Stimulated activated CD8-positive, alpha-beta memory T cell treated with anti-CD3 and anti-CD28 coated beads, Interleukin-7, amount 100 ng/mL, for 1 hour (primary cell): ENCODE measurements at places on chromosomes 16 and 17.

DNA sequence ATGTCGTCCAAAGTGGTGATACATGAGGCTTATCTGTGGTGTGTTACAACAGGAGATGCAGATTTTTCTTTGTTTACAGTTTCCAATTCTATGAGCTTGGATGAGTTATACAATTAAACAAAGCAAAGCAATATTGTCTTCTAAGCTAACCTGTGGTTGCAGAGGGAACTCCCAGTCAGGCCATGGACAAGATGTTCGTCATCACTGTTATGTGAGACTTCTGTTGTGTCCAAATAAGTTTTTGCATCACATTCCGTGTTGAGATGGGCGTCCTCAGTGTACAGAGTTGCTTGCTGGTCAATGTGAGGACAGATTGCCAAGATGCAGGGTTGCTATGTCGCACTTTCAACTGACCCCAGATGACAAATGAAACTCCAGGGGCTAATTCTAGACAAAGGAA is 189.3 kb downstream of the IRF8 start:
- no peak for DNase-seq

DNA sequence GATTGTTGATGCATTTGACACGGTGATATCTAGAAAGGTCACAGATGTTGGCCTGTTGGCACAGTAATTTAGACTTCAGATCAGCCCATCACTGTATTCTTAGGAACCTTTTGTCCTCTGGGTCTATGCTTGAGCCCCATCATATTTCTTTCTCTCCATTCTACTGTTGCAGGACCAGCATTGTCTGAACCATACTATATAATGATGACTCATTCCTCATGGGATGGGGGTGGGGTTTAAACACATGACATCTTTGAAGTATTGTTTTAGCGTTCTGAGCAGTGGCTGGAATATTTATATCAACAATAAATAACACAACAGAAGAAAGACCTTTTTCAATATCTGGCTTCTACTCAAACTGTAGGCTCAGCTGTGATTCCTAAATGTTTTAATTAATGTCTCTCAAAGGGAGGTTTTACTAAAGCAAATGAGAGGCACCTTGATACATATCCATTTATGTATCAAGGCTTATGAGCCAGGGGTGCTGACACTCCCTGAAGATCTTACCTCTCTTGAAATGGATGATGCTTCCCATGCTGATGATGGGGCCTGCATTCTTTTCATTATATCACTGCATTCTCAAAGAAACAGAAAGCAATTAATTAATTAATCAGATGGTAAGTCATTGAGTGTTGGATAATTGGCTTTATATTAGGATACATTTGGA is 379.0 kb upstream of the GOT2 start:
- DNase-seq, result no peak

DNA sequence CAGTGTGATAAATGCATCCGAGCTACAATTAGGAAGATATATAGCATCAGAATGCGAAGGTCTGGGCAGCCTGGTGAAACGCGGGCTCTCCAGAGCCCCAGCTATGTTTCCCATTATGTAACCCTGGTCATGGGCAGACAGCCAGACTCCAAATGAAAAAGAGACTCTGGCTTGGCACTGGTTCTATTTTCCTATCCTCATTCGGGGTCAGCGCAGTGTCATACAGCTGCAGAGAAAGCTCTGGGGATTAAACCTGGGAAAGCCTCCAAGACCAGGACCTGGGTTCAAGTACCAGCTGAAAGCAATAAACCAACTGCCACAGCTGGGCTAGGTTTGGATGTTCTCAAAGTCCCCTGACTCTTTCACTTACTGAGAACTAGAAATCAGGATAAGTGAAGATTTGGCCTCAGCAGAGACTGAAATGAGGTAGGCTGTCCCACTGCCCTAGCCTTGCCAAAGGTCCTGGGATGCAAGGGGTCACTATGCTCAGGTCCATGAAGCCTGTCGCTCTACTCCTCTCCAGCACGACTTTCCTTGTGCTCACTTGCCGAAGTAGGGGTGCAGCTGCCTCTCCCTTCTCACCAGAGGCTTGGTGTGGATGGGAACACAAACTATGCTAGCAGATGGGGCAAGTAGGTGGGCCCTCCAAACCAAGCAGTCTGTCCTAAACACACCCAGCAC is 123.8 kb downstream of the SMG6 start:
- no peak for DNase-seq

GRCh38 chr16:11896486-11897176 is 19.1 kb downstream of the GSPT1 start:
- no peak for DNase-seq

DNA sequence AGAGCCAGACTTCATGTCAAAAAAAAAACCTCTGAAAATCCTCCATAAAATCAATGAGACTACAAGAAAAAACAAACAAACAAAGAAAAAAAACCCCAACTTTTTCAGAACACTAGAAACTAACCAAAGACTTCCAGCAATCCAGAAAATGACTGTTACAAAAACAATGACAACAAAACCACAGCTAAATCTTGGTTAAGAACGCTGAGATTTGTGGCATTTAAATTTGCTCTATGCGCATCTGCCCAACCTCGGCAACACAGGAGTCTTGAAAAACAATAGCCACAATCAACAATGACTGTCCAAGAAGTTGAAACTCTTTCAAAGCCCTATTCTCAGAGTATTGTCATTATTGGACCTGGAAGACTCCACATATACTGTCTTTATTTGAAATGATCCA is 402.4 kb downstream of the ZFHX3 start:
- no peak for DNase-seq

DNA sequence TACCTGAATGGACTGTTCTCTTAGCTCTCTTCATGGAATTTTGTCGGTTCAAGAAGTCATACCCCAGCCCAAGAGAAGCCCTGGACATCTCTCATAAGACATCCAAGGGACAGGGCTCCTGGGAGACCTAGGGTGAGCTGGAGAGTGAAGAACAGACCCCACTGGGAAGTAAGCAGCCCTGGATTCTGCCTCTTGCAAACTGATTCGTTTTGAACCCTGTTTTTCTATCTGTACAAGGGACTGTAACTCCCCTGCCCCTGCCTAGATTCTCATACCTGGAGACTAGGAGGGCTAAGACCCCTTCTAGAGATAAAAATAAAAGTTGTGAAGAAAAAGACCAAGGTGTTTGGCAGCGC is 449 bp downstream of the CCL3L1 start:
- DNase-seq, result no peak

DNA sequence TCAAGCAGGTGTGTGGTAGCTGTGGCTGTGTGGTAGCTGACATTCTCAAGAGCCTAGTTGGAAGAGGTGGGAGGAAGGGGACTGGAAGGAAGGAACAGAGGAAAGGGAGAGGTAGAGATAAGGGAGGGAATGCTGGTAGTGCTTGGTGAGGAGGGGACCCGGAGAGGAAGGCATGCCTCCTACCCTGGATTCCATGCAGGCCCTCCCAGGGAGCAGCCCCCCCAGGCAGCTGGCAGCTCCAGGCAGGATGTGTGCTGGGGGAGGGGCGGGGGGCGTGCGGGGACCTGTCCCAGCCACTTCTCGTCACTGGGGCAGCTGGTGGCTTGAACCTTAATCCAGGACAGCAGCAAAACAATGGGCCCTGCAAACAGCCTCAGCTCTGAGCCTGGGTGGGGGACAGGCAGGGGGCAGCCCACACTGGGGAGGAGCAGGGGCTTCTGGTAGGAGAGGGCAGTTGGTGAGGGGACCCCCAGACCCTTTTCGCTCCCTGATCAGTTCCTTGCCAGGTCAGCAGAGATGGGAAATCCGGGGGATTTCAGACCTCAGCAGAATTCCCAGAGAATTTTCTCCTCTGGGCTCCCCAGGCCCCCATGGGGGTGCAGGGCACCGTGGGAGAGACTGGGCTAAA is 27.1 kb downstream of the ARHGAP23 start:
- DNase-seq, result no peak

- no peak for DNase-seq
Observed at GRCh38 chr17:35725802-35726126, 5.7 kb upstream of the RASL10B start.

GRCh38 chr16:1602285-1602684 is 9.6 kb downstream of the IFT140 start:
- DNase-seq, result no peak

- no peak for DNase-seq
Observed at GRCh38 chr16:67645397-67646121, 615 bp downstream of the CARMIL2 start.

DNA sequence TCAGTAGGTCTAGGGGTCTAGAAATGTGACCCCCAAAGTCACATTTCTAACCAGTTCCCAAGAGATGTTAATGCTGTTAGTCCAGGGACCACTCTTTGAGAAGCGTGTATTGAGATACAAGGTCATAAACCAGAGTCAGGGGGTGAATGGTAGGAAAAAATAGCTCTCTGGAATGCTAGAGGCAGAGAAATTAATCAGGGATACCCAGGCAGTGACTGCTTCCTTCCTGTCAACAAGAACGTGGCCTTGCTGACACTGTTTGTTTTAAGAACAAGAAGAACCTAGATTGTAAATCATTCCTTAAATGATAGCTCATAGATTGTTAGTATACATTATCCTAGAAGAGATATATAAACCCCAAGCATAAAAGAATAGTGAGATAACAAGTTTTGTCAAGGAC is 43.8 kb downstream of the PITPNM3 start:
- no peak for DNase-seq

GRCh38 chr16:75957870-75958269 is 231.6 kb upstream of the CPHXL start:
- no peak for DNase-seq

DNA sequence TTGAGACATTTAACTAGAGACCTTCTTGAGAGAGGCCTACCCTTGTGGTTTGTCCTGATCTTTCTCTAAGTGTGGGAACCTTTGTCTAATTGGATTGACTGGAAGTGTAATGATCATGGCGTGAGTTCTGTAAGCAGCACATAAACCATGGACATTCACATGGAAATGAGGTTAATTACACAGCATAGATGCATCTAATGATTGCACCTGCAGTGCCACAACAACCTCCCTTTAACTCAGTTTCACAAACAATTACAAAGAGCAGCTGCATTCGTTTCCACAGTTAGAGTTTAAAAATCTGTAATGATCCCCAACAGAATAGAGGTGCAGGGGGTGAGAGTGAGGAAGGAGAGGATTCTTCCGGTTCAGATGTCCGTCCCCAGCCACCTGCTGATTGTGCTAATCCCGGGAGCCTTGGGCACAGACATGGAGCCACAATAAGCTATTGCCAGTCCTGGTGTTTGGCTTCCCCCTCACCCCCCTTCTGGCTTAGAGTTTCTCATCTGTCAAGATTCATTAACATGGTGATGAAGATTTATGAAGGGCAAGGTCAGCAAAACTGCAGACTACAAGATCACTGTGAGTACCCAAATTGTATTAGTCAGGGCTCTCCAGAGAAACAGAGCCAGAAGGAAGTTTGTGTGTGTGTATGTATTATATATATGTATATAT is 659.2 kb upstream of the SOX9 start:
- DNase-seq, result no peak

GRCh38 chr17:31803494-31804213 is 55.4 kb downstream of the COPRS start:
- no peak for DNase-seq

DNA sequence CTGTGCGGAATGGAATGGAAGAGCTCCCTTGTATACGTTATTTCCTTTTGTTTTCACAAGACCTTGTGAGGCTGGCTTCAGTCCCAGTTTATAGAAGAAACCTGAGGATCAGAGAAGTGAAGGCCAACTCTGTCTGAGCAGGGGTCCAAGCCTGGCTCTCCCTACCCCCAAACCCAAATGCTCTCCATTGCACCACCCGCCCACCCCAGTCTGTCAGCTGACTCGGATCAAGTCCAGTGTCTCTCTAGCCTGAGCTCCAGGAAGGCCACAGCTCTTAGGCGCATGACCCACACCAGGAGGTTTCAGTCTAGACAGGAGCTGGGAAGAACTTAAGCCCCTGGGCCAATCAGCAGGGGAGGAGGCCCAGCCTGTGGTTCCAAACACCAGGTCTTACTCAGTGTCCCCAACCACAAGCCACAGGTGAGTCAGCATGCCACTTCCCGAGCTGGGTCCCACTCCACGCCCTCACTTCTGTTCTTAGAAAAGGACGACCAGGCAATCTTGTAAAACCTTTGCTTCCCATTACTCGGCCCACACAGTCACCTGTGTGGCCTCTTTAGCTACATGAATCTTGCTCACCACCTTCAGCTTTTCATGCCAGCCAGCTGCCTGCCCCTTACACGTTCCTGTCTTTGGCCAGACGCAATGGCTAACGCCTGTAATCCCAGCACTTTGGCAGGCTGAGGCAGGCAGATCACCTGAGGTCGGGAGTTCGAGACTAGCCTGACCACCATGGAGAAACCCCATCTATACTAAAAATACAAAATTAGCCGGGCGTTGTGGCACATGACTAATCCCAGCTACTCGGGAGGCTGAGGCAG is 27.8 kb downstream of the TK2 start:
- DNase-seq, result peak; percentile 80

- DNase-seq, result no peak
Observed at GRCh38 chr16:62503073-62503472, 466.8 kb upstream of the CDH8 start.

DNA sequence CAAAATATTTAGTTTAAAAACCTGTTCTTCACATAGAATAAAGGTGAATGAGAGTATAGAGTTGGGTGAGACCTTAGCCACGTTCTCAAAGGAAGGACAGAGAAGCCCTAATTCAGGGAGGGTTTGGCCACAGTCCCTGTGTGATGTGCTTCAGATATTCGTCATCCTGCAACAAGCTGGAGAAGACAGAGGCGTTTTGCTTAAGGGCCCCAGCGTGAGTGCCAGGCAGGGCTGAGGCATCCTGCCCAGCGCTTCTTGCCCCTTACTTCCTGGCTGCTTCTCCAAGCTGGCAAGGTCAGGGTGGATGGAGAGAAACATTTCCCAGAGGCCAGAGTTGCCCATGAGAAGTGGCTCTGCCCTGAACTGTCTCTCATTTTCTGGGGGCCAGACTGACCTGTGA is 46.9 kb downstream of the AXIN2 start:
- DNase-seq, result no peak

DNA sequence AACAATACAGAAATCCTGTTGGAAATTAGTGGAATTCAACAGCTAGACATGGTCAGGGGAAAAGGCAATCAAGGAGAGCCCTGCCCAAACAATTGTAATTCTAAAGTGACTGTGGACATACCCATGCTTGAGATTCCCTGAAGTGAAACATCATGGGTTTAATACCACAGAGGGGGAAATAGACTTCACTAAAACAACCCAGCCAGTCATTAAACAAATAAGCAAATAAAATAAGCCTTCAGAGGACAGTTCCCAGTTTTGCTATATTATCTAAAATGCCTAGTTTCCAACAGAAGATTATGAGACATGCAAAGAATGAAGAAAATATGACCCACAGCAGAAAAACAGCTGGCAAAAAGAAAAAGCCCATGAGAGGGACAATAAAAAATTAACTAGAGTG is 376.3 kb downstream of the CDH8 start:
- no peak for DNase-seq

GRCh38 chr17:57158325-57158724 is 73.3 kb downstream of the AKAP1 start:
- no peak for DNase-seq

GRCh38 chr16:1689853-1690252 is 11.8 kb downstream of the JPT2 start:
- DNase-seq, result no peak
